ENCODE measurements at places on chromosomes 2 and 18.

DNA sequence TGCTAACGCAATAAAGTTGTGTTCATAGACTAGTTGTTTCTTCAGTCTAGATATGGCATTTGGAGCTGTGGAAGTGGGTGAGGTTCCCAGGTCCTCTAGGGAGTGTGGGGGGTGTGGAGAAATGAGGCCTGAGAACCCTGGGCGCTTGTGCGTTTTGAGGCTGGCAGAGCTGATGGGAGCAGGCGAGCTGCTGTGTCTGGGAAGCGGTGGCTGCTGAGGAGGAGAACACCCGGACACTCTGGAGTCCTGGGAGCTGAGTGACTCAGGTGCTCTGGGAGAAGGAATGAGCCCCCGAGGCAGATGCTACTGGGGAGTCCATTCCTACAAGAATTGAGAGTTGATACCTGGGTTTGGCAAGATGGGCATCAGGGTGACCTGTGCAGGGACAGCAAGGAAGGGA lies 67.5 kb downstream of the LPIN1 start:
- no peak for DNase-seq

GRCh38 chr2:161586517-161587167 lies 37.6 kb upstream of the SLC4A10 start:
- DNase-seq: peak; percentile 20

DNA sequence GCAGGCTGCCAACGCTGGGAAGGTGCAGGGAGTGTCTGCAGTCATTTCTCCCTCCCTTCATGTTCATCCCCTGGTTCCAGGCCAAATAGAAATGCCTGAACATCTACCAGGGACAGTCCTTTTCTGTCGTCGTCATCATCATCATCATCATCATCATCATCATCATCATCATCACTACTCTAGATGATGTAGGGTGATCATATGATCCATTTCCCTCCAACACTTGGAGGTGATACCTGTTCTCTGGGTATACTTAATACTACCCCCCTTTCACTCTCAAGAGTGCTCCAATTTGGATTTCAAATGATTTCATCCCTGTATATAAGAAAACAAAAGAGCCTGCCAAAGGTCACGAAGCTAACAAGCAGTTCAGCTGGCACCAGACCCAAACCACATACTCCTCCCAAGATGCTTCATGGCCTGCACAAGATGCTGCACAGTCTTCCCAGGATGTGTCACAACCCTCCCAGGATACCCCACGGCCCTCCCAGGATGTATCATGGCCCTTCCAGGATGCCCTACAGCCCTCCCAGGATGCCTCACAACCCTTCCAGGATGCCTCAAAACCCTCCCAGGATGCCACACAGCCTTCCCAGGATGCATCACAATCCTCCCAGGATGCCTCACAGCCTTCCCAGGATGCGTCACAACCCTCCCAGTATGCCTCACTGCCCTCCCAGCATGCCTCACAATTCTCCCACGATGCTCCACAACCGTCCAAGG lies 257.9 kb downstream of the DYSF start:
- DNase-seq: peak; percentile 10

DNA sequence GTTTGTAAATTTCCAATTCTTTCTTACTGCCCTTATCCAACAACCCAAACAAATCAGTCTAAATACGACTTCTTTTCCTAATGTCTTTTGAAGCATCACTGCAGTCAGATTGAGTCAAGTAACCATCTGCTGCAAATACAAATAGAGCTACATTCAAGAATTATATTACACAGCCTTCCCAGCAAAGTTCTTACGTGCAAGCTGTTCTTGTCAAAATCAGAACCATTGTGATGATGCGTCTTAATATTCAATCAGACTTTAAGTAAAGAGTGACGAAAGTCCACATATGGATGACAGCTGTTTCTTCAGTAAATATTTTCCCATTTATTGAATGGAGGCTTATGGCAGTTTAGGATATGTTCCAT lies 943.8 kb downstream of the LRP1B start:
- DNase-seq: no peak

DNA sequence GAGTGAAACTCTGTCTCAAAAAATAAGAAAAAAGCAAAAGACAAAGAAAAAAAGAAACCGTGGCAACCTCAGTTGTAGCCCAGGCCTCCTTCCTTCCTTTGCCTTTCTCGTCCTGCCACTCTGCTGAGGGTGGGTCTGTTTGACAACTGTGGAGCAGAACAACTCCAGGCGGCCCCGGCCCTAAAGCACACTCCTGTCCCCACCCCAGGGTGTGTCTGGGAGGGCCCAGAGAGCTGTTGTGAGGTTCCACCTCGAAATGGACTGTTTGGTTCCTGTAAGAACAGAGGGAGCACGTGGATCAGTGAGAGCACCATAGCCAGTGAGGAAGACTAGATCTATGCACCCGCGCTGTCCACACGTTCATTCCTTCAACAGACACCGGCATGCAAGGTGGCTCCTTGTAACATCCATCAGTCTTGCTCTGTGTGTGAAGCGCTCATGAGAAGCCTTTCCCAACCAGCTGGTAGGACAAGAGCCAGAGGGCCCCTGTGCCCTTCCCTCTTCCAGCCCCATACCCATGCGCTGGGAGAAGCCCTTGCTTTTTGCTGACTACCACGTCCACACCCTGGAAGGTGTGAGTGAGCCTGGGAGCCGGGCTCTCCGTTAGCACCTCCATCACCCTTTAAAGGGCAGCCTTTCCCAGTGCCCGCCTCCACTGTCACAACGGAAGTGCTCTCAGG lies 61.6 kb downstream of the SOWAHC start:
- DNase-seq: no peak

GRCh38 chr2:179274749-179275148 lies 10.1 kb upstream of the SESTD1 start:
- DNase-seq: no peak

DNA sequence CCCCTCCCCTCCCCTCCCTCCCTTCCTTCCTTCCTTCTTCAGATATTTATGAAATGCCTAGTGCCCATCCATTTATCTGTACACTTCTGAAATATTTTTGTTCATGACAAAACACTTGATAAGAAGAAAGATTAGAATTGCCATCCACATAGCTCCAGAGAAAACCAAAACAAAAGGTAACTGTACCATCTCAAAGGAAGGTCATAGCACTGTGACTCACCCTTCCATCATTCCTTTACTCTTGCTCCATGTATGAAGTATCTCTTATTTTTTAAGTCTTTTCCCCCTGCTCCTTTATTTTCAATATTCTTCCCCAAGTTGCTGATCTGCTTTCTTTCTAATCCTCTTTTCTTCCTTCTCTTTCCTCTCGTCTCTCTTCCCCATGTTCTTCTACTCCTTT lies 9.9 kb downstream of the CNTNAP5 start:
- DNase-seq: no peak

GRCh38 chr2:96528006-96528699 lies 8.4 kb upstream of the ARID5A start:
- DNase-seq: peak; percentile 33

GRCh38 chr2:5685225-5685624 lies 7.0 kb upstream of the SOX11 start:
- no peak for DNase-seq

DNA sequence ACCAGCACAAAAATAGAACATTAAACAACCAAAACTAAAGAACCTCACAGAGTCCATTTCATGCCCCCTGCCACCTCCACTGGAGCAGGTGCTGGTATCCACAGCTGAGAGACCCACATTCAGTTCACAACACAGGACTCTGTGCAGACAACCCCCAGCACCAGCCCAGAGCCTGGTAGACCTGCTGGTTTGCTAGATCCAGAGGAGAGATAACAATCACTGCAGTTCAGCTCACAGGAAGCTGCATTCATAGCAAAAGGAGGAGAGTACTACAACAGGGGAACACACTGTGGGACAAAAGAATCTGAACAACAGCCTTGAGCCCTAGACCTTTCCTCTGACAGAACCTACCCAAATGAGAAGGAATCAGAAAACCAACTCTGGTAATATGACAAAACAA lies 326.7 kb downstream of the METTL4 start:
- no peak for DNase-seq

All from erythroblast (primary cell).